ENCODE measurements at places on chromosomes 16 and 17.

GRCh38 chr17:78197147-78197832 is 10.1 kb downstream of the AFMID start:
- no peak for DNase-seq

DNA sequence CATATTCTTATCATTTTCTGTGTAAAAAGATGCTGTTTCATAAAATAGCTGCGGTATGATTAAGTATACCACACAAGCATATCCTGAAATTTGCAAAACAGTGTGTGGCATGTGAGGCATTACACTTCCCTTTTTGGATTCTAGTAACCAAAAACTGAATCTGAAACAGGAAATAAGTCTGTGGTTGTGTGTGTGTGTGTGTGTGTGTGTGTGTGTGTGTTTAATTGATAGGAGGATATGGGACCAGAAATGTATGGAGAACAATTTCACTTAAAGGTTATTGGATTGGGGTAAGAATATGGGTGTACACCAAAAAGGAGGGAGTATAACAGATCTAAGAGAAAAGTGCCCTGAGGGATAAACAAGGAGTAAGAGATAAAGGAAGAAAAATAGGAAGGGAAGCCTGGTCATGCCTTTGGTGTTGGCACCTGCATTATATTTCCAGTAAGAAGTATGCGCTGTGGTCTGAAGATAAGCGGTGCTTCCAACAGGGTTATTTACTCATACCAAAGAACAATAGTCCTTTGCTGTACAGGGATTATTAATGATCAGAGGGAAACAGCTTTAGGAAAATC is 4.0 kb downstream of the LYRM1 start:
- no peak for DNase-seq

- no peak for DNase-seq
Observed at GRCh38 chr17:40958086-40958953, 8.4 kb downstream of the KRT39 start.

- DNase-seq = no peak
Observed at GRCh38 chr17:2656283-2656682, 55.3 kb downstream of the CLUH start.

- no peak for DNase-seq
Observed at GRCh38 chr17:5220074-5220473, 14.6 kb downstream of the SCIMP start.

Data from activated CD8-positive, alpha-beta memory T cell treated with anti-CD3 and anti-CD28 coated beads, Interleukin-2, amount 50 U/mL, for 48 hours (primary cell).